BE2C (cell line): ENCODE measurements at places on chromosomes 7 and 10.

DNA sequence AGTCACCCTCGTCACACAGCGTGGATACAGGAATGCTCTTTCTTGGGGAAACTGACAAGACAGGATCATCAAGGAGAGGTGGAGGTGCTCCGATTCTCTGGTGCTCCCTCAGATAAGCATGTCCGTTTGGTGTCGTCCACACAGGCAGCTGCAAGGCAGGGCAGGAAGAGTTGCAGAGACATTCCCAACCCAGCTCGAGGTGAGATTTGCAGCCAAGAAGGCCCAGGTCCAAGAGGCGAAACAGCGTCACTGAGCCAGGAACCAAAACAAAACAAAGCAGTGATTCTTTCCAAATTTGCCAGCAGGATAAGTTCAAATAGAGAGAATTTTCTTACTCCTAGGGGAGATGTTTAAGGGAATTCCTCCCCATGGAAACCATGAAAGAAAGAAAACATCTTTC, 386.5 kb upstream of the PFKP start:
- DNase-seq = no peak

DNA sequence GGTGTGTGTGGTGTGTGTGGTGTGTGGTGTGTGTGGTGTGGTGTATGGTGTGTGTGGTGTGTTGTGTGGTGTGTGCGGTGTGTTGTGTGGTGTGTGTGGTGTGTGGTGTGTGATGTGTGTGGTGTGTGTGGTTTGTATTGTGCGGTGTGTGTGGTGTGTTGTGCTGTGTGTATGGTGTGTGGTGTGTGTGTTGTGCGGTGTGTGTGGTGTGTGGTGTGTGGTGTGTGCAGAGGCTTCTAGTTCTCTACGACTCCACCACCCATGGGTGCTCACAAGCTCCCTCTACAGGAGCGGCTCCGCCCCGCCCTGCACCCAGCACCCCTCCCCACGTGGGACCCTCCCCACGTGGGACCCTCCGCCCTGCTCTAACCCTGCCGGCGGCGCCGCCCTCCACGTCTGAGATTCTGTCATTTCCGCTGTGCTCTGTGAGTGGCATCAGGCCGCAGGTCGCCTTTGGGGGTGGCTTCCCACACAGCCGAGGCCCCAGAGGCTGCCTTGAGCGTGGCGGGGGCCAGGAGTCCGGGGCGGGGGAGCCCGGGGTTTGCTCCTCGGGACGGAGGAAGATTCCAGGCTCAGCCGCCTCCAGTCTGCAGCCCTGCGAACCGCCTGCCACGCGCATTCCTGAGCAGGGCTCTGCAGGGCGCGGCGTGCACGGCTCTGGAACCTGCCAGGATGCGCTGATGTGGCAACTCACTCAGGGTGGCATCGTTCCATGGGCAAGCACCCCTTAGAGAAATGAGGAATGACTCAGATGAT, 37.0 kb upstream of the DNAJB6 start:
- DNase-seq = no peak

DNA sequence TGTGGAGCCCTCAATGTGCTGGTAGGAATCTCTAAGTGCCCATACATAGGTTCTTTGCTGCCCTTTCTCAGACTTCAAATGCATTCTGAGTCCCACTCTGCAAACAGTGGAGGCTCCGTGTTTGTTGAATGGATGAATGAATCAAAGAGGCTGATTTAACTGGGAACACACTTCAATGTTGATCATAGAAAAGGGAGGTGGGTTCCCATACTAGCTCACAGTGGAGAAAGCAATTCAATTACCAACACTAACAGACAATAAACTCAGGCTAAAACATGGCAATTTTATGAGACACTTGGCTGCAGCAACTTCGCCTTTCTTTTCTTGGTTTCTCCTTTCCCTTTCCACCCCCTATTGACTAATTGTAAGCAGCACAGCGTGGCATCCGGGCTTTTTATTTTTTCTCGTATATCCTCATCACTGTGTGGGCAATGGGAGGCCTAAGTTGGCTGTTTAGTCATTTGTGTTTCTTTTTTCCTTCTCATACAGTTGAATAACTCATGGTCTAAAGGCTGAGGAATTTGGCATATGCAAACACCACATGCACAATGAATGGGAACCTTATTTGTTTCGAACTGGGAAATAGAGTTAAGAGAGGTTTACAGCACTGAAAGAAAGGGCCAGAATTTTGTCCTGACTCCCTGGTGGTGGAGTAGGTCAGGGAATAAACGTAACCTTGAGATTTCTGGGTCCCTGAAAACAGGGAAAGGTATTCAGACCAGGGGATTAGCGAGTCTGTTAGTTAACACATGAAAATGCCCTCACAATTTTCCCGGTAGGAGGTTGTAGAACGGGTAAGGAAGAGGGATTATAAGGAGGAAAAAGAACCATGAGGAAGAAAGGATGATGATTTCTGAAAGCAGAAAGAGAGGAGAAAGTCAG, 858.5 kb downstream of the KCNMA1 start:
- no peak for DNase-seq

GRCh38 chr7:37068902-37069301, 344.6 kb upstream of the AOAH start:
- DNase-seq = no peak

DNA sequence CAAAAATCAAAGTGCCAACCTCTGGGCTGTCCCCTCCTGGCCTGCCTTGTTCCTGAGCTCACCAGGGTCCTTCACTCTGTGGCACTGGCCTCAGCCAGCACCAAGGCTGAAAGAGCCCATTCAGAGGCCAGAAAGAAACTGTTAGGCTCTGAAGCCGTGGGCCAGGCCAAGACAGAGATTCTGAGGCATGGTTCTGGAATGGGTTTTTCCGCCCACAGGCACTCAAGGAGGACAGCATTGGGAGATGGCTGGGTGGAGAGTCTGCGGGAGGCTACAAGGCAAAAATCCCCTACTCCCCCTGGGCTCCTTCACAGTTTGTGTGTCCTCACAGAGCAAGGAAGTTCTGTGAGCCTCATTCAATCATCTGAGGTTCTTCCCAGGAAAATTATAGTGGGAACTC, 31.7 kb downstream of the GRIFIN start:
- no peak for DNase-seq

GRCh38 chr7:7861211-7861633, 107.4 kb upstream of the GLCCI1 start:
- no peak for DNase-seq

GRCh38 chr10:10392511-10392910, 625.2 kb upstream of the CELF2 start:
- no peak for DNase-seq

GRCh38 chr7:630111-630511, 96.4 kb upstream of the DNAAF5 start:
- DNase-seq = no peak

GRCh38 chr10:119786117-119786769, 60.4 kb downstream of the INPP5F start:
- no peak for DNase-seq

- peak; percentile 8 for DNase-seq
These were observed 271.6 kb downstream of the GFRA1 start for GRCh38 chr10:116001262-116001857.

GRCh38 chr7:18895456-18895855, 222.0 kb downstream of the TWIST1 start:
- no peak for DNase-seq

DNA sequence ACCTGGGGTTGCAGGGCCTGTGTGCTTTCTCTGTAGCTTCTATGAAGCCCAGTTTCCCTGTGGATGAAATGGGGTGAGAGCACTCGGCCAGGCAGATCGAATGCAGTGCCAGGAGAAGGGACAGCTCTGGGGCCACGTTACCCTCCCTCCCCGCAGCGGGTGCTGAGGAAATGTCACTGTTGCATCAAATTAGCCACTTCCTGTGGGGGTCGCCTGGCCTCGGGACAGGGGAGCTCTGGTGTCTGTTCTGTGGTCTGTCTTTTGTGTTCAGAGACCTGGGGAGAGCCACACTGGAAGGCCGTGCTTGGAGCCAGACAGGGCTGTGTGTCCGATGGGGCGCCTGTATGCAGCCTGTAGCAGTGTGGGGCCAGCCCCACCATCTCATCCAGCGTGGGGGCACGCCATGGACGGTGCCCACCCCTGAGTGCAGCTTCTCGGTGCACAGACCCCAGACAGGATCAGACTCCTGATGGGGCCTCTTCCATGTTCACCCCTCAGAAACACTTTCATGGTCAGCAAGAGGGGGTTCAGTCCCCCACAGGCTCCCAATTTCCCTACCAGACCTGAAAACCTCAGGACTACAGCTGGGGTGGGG, 13.6 kb downstream of the TTYH3 start:
- DNase-seq = peak; percentile 83

GRCh38 chr10:43224321-43224720, 42.5 kb downstream of the RASGEF1A start:
- DNase-seq = no peak

DNA sequence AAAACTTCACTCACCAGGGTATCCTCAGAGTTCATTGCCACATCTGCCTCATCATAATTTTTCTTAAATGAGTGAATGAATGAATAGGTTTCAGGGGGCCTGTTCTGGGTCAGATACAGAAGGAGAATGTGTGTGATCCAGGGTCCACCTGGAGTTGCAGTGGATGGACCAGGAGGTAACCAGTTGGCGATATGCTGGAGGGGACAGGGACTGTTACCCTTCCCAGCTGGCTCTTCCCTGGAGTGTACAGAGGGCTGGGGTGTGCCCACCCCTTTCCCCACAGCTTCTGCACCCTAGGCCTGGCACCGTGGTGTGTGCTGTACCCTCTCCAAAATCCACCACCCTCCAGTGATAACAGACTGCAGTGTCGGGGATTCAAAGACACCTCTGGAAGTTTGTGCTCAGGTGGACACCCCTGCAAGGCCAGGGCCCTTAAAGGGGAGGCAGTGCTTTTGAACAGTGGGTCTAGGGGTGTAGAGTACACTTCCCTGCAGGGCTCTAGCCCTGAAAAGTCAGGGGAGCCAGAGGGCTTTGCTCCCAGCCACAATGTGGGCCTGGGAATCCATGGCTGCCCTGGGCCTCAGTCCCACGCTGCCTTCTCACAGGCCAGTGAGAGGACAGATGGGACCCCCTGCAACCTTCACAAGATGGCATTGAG, 134.4 kb upstream of the UNC5B start:
- DNase-seq = no peak

- DNase-seq = no peak
These were observed 208.4 kb downstream of the KIF20B start for GRCh38 chr10:89909752-89910151.

GRCh38 chr7:1857487-1858421, 187.7 kb downstream of the ELFN1 start:
- peak; percentile 22 for DNase-seq

DNA sequence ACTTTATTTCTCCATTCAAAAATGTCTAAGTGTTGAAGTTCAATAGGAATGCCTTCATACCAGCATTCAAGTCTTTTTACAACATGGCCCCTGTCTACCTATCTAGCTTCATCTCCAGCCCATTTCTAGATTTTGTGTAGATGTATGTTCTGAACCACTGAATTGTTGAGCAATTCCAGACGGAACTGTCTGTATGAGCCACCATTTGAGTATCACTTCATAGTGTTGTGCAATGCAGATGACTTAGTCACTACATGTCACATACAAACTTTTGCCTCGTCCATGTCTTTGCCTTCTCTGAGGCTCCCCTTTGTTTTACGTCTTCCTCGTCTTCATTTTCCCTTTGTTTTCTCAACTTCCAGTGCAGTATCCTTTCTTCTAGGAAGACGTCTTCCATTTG, 118.1 kb downstream of the INHBA start:
- no peak for DNase-seq

- no peak for DNase-seq
These were observed 2.4 kb downstream of the GNG11 start for GRCh38 chr7:93923942-93924341.

DNA sequence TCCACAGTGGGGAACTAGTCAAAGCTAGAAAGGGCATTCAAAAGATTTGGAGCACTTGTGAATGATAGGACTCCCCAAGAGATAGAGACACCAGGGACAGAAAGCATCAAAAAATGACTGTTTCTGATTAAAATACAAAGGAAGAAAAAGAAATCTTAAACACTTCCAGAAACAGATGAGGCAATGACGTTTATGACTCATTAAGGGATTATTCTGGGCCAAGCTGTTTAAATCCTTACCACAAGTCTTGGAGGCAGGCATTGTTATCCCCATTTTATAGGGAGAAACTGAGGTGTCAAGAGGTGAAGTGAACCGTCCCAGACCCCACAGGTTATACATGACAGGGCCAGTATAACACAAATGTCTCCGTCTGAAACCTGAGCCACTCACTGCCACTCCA, 68.3 kb upstream of the AMPH start:
- no peak for DNase-seq

DNA sequence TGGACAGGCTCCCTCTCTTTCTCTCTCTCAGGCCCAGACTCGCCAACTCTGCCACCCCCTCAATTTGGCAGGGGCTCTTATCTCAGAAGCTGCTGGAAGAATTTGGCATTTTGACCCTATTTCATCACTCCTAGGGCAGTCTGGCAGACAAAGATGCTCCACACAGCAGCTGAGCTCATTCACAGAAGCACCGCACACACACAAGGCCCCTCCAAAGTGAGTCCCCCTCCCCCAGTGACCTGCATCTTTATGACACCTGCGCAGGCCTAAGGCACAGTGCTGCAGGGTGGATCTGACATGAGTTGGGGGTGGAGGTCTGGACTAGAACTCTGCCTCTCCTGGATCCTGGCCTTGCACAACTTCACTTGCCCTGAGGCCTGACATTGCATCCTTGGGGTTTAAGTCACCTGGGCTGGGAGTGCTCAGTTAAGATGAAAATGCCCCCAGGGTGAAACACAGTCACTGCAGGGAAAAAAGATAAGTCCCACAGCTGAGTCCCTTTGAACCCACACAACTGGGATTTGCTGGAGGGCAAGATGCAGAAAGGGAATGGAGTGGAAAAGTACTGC, 41.1 kb upstream of the DUSP5 start:
- no peak for DNase-seq

DNA sequence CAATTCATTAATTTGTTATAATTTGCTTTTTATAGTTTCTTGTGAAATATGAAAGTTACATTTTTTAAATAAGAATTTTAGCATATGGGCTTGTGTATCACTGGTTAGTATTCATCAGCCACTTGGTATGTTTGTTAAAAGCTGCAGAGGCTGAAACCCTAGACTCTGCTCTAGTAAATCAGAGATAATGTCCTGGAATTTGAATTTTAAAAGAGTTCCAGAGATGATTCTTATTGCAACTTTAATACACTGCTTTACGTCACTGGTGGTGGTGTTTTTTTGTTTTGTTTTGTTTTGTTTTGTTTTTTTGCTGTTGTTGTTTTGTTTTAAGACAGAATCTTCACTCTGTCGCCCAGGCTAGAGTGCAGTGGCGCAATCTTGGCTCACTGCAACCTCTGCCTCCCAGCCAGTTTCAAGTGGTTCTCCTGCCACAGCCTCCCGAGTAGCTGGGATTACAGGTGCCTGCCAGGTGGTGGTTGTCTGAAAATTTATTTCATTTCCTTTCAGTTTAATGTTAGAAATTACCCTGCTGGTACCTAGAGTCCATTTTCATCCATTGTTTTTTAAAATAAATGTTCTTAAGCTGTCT, 43.8 kb downstream of the PTPN12 start:
- no peak for DNase-seq
